ENCODE measurements at places on chromosomes 11 and 22.

GRCh38 chr11:62560566-62561103 lies 13.1 kb downstream of the EEF1G start:
- DNase-seq: peak; percentile 51

DNA sequence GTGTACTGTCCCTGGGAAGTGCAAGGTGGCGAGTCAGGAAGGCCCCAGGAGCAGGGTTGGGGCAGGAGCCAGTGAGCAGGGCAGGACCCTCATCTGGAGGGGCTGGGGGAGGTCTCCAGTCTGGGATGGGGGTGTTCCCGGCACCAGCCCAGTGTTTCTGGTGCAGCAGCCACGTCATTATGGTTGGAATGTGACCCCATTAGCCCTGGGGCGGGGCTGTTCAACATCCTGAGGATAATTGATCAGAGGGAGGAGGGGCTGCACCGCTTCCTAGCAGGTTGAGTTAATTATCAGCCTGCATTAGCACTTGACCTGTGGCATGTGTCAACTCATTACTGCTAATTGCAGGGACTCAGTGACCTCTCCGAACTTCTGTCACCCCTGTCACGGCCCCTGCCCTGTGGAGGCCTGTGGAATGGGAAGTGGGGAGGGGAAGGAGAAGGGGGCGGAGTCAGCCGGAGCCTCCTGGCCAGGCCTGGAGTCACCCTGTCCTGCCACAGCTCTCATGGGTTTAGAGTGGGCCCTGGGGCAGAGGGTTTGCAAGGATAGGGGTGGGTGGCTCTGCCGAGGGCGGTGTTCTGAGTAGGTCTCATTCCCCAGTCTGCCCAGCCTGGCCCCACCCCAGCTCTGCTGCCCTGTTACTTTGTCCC lies 52.8 kb upstream of the CCDC188 start:
- no peak for DNase-seq

DNA sequence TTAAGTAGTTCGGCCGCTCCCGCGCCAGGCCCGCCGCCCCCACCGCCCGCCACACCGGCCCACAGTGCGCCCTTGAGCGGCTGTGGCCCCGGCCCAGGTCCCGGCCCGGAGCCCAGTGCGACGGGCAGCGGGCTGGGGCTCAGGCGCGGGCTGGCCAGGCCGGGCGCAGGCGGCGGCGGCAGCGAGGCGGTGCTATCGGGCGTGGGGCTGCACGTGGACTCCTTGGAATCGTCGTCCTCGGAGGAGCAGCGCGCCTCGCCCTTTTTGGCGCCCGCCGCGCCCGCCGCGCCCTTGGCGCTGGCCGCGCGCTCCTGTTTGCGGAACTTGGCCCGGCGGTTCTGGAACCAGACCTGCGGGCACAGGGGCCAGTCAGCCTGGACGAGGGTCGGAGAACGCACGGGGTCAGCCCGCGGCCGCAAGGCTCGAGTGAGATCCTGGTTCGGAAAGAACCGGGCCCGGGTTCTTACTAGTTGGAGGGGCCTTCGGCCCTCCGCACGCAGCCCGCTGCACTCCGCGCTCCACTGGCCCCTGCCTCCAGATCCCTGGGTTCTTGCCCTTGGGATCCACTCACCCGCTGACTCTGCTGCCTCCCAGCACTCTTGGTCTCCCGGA lies 4.0 kb downstream of the PHOX2A start:
- DNase-seq: no peak

- DNase-seq: no peak
Observed at GRCh38 chr11:70483077-70483861, 84.9 kb downstream of the CTTN start.

DNA sequence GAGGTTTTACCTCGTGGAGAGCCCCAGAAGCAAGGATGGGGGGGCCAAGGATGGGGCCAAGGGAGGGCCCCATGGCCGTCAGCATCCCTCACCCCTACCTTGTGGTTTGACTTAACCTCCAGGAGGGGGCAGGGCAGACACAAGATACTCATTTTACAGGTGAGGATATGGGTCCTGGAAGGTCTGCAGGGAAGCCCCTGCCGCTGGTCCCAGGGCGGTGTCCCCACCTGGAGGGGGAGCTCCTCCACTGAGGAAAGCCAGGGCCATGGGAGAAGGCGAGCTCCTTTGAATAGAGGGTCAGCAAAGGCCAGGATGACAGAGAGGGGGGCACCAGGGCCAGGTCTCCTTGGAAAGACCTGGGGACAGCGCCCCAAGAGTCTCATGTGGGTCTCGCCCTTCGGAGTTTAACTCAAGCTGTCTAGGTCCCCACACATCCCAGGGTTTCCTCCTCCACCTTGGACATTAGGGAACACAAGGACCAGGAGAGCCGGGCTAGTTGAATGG lies 5.9 kb upstream of the ADORA2A start:
- DNase-seq: no peak

- DNase-seq: no peak
Observed at GRCh38 chr22:36417281-36417686, 29.5 kb upstream of the MYH9 start.

- no peak for DNase-seq
Observed at GRCh38 chr22:18966748-18967147, 30.7 kb upstream of the PRODH start.

DNA sequence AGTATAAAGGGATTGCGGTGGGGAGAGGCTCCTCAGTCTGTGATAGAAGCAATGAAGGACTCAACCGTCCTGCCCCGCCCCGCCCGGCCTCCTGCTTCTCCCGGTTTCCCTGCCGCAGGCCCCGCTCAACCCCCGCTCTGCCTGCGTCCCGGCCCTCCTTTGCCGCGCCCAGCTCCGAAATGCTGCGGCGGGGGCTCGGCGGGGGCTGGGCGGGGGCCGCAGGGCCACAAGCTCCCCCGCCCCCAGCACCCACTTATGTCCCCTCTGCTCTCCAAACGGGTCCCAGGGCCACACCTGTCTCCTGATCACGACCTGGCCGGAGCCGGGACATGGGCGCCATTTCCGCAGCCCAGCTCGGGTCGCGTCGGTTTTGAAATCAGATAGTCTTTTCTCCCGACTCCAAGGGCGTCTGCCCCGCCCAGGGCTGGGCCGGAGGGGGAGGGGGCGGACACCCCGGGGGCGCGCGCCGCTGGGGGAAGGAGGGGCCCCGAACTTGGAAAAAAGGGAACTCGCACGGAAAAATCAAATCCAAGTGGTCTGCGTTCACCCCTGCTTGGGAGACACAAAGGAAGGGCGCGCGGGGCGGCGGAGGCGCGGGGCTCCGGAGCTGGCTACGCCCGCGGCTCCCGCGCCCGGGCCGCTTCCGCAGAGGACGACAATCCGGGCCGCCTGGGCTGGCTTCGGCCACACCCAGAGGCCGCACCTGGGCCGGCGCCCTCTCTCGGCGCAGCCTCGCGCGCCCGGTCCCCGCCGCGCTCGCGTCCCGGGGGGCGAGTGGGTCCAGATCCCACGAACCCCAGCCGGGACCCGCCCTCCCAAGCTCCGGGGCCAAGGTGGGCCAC lies 70.6 kb upstream of the EP300 start:
- DNase-seq: peak; percentile 6

GRCh38 chr11:16896729-16897469 lies 117.3 kb downstream of the PLEKHA7 start:
- no peak for DNase-seq

DNA sequence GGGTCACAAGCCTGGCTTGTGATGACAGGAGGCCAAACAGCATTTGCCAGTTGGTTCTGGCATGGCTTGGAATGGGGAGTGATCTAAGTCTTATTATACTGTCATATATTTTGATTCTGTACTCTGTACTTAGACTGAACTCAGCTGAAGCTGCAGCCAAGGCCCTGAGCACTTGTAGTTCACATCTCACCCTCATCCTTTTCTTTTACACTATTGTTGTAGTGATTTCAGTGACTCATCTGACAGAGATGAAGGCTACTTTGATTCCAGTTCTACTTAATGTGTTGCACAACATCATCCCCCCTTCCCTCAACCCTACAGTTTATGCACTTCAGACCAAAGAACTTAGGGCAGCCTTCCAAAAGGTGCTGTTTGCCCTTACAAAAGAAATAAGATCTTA lies 843 bp downstream of the OR56B1 start:
- no peak for DNase-seq

DNA sequence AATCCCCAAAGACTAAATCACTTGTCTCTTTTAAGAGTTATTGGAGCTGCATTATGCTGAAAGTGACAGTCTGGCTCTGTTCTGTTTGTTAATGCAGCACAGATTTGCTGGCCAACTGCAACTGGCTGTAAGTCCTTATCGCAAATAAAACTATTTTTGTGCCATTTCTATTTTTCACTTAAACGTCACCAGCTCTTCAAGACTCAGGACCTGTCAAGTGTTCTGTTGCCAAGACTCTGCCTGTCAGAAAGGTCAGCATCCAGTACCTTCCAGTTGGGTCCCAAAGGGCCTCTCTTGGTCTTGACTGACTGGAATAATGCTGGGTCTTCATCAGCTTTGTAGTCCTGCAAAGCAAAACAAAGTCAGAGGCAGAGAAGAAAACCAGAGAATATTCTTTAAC lies 45.6 kb downstream of the PITPNB start:
- no peak for DNase-seq

- DNase-seq: no peak
Observed at GRCh38 chr11:72036687-72037086, 38.0 kb downstream of the IL18BP start.

GRCh38 chr22:39900306-39901227 lies at the start of gene GRAP2:
GRAP2 (plus strand) TSS chr22:39901084; CDS start chr22:39947107, 46,023 bp downstream.
- DNase-seq: peak; percentile 41

GRCh38 chr11:105937738-105938137 lies 84.3 kb downstream of the MSANTD4 start:
- no peak for DNase-seq

- no peak for DNase-seq
Observed at GRCh38 chr11:20599221-20600019, at the start of gene SLC6A5. SLC6A5 (plus strand) TSS chr11:20599608; CDS start chr11:20599673, 65 bp downstream.

DNA sequence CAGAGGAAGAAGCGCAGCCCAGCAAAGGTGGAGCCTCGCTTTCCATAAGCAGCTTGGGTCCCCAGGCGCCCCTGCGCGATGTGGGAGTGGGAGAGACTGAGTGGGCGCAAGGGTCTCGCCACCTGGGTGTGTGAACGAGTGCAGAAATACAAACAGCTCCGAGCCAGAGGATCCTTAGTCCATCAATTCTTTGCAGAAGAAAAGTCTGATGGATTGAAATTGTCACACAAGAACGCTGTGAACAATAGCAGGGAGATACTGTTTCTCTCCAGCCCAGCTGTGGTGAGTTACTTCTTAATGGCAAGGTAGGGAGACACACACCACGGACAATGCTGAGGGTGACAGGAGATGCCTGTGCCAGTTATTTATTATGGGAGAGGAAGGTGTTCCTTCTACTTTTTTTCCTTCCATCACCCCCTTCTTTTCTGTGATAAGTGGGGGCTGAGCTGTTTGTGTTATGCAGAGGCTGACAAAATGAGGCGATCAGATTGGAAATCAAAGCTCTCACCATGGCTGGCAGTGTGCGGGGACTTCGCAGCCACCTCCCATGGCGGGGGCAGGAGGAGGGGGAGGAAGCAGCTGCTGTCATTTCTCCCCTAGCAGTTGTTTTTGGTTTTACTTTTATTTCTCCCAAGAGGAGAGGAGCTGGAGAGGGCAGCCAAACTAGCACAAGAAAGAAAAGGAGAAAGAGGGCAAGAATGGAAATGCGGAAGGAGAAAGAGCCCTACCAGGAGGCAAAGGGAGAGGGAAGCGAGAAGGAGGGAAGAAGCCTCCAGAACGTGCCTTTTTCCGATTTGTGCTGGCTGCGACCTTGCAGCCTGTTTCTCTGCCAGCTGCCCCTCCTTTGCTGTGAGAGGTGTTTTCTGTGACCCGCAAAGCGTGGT lies 755.8 kb downstream of the NTM start:
- DNase-seq: no peak

DNA sequence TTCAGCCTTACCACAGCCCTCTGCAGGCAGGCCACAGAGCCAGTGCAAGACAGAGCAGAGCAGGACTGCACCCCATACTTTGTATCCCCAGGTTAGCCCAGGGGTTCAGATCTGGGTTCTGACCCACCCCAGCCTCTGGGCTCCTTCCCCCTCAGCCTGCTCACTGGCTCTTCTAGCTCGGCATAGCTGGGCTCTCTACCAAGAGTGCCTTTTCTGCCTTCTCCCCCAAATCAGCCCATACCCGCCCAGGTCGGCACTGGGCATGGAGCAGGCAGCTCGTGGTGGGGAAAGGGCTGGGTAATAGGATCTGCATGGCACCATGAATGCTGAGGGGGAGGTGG lies 8.3 kb downstream of the RELT start:
- no peak for DNase-seq

DNA sequence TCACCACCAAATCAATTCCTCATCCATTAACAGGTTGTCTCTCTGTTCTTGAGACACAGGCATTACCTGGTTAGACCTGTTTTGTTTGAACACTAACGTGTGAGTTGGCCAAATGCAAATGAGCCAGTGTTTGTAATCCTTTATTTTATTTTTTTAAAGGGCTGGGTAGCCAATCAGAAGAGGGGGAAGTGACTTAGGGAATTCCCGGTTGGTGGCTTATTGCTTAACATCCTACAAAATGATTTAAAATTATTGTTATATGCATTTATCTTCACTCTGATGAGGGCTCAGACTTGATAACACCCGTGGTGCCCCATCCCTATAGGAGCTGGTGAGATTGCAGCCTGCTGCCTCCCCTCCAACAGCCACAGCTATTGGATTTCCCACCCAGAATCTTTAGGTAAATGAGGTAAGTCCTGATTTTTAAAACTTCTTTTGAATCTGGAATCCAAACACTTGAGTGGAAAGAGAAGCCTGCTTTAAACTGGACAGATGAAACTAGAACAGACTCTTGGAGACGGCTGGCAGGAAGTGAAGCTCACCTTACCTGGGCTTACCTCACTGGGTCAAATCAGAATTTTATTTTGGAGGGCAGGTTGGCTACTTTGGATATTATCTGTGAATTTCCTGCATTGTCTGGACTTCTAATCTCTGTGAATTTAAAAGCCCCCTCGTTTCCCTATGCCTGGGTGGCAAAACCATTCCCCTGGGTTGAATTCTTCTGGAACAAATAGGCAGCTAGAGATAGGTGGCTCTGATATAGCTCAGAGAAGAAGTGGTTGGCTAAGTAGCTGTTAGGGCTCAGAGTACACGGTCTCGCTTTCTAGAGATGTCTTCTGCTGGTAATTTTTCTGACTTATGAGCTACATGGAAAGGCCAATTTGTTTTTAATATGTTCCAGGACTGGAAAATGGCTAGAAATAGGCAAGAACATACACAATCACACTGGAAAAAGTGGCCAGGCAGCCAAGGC lies at the start of gene EHF:
TSS of gene EHF (plus strand) at position 274 of the 973 bp plus-strand sequence. CDS start 21,538 bp downstream, outside the sequence.
- DNase-seq: no peak

DNA sequence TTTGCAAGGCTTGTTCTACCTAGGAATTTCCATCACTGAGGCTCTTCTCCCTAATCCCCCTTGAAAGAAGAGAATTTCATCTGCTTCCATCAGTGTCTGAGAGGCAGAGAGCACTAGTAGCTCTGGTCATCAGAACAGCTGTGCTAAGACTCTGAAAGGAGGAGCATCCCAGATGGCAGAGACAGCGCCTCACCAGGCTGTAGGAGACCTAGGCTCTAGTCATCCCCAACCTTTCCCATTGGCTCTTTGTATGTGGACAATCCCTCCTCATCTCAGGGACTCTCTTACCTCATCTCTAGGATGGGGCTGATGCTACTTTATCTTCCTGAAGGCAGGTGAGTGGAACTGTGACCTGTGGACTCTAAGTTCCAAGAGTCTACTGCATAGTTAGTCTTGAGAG lies 8.8 kb upstream of the OR9I1 start:
- DNase-seq: no peak
